ENCODE measurements at places on chromosomes 7 and 10. TPM values are rescaled to one million over a fixed set of nuclear protein-coding genes. Genes with fewer than 3 reads are reported as not detected.

- H3K36me3 ChIP-seq: no peaks in the 10 kb centered on the region
- peaks cover 3% of the 10 kb centered on the region for H3K27me3 ChIP-seq
- DNase-seq: no peak
- H3K4me3 ChIP-seq: no peak overlapping the region
- H3K27ac ChIP-seq: no peak overlapping the region
- no peaks in the 10 kb centered on the region for H3K4me1 ChIP-seq
Measured at GRCh38 chr10:61554925-61555324, 101.7 kb upstream of the TMEM26 start.

GRCh38 chr10:11007476-11008020 lies 10.1 kb upstream of the CELF2 start:
- no peak for DNase-seq
- H3K27ac ChIP-seq: no peak overlapping the region
- H3K4me1 ChIP-seq: peaks cover 12% of the 10 kb centered on the region
- no peak overlapping the region for H3K4me3 ChIP-seq

- peak overlapping the region; percentile 73 for H3K4me3 ChIP-seq
- peaks cover 11% of the 10 kb centered on the region for H3K4me1 ChIP-seq
- peak; percentile 24 for DNase-seq
- no peak overlapping the region for H3K27ac ChIP-seq
Measured at GRCh38 chr7:87627634-87627994, 584 bp upstream of the RUNDC3B start.

GRCh38 chr10:22999942-23000341 lies 72.1 kb downstream of the ARMC3 start:
- no peaks in the 10 kb centered on the region for H3K36me3 ChIP-seq
- no peak overlapping the region for H3K4me3 ChIP-seq
- H3K27me3 ChIP-seq: peaks cover 34% of the 10 kb centered on the region
- DNase-seq: no peak

DNA sequence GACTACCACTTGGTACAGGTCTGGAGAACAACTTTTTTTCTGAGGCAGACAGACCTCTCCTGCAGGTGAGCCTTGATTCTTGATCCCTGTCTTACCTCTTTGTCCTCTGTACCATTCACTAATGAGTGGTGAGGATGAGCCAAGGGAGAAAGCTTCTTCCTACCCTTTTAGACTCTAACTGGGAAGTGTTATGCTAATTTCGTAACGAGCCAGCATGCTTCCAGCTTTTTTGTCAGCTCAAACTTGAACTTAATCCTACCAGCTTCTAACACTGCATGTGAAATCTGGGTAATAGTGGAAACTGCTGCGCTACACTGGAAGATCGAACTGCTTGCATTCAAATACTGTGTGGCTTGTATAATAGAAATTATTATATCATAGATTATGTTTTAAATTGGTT lies 87.0 kb downstream of the NEUROD6 start:
- no peaks in the 10 kb centered on the region for H3K27me3 ChIP-seq
- no peak overlapping the region for H3K27ac ChIP-seq
- no peaks in the 10 kb centered on the region for H3K4me1 ChIP-seq
- no peaks in the 10 kb centered on the region for H3K36me3 ChIP-seq
- DNase-seq: no peak

C7orf57 gene
- 0.28 TPM for total RNA-seq

- H3K4me3 ChIP-seq: no peak overlapping the region
- peaks cover 15% of the 10 kb centered on the region for H3K4me1 ChIP-seq
- H3K36me3 ChIP-seq: no peaks in the 10 kb centered on the region
- peaks cover 26% of the 10 kb centered on the region for H3K27me3 ChIP-seq
- DNase-seq: peak; percentile 66
- no peak overlapping the region for H3K27ac ChIP-seq
Measured at GRCh38 chr7:26667514-26668133, 196.8 kb downstream of the SKAP2 start.

- peaks cover 45% of the 10 kb centered on the region for H3K4me1 ChIP-seq
- peak; percentile 34 for DNase-seq
- H3K4me3 ChIP-seq: peak overlapping the region; percentile 73
- H3K27ac ChIP-seq: peak overlapping the region; percentile 85
- H3K36me3 ChIP-seq: no peaks in the 10 kb centered on the region
Measured at GRCh38 chr10:31134311-31134952, 102.8 kb upstream of the ZNF438 start.

GRCh38 chr10:21500578-21500910 lies 24.9 kb downstream of the SKIDA1 start:
- H3K4me1 ChIP-seq: peaks cover 10% of the 10 kb centered on the region
- H3K4me3 ChIP-seq: no peak overlapping the region
- peaks cover 68% of the 10 kb centered on the region for H3K27me3 ChIP-seq
- DNase-seq: no peak

- no peaks in the 10 kb centered on the region for H3K27me3 ChIP-seq
- no peak for DNase-seq
- no peaks in the 10 kb centered on the region for H3K36me3 ChIP-seq
- no peak overlapping the region for H3K4me3 ChIP-seq
- peaks cover 3% of the 10 kb centered on the region for H3K4me1 ChIP-seq
Measured at GRCh38 chr7:121447911-121448300, 51.8 kb upstream of the FAM3C start.

SLC18A2 gene
- not detected for total RNA-seq

DNA sequence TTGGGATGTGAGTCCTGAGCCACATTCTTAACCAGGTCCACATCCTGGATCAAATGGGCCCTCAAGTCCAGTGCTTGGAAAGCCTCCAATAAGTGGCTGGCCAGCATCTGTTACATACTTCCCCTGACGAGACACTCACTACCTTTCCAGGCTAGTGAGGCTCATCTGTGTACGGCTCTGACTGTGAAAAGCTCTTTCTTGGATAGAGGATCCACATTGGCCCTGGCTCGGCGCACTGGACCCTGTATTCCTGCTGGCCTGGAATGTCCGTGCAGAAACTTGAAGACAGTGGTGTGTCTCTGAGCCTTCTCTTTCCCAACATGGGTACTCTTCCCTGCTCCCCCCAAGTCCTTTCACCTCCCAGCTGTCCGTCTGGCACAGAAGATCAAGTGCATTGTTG lies 35.5 kb downstream of the MYL10 start:
- no peak overlapping the region for H3K4me3 ChIP-seq
- H3K27ac ChIP-seq: no peak overlapping the region
- no peaks in the 10 kb centered on the region for H3K4me1 ChIP-seq

TECPR1 gene
- 63.9 TPM for total RNA-seq

DNA sequence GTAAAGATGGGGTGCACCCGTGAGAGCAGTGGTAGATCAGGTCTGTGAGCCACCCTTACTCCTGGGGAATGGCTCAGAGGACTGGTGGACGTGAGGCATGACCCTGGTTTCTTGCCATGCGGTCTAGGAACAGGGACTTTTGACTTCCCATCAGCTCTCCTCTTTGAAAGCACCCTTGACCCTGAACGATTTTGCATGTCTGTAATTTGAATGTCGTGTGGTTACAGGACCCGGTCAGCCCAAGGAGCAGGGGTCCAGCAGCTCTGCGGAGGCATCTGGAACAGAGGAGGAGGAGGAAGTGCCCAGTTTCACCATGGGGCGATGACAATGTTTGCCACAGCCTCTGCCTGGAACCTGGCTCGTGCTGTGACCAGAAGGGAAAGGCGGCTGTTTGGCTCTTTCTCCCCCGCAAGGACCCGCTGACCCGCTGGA lies 8.6 kb upstream of the ORAI2 start:
- no peaks in the 10 kb centered on the region for H3K27me3 ChIP-seq
- no peak for DNase-seq
- peak overlapping the region; percentile 98 for H3K27ac ChIP-seq
